ENCODE measurements at places on chromosomes 1 and 21.

DNA sequence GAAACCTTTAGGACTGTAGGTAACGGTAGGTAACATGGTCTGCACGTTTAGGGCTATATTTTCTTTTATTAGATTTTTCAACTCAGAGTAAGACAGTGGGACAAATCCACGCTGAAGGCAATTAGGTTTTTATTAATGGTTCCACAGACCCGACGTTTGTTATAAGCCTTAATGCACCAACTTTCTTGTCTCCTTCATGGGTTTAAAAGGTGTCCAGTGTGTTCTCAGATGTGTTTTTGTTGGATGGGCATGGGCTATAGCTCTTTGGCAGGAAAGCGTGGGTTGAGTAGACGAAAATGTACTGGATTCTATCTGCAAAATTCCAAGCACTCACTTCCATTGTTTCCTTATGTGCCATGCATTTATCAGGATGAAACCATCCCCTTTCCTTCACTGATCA, 88.0 kb upstream of the SIM2 start:
- DNase-seq: no peak

GRCh38 chr1:22722901-22723550, 12.4 kb downstream of the EPHB2 start:
- no peak for DNase-seq

GRCh38 chr21:32653326-32653901, 41.2 kb upstream of the CFAP298 start:
- peak; percentile 64 for DNase-seq

DNA sequence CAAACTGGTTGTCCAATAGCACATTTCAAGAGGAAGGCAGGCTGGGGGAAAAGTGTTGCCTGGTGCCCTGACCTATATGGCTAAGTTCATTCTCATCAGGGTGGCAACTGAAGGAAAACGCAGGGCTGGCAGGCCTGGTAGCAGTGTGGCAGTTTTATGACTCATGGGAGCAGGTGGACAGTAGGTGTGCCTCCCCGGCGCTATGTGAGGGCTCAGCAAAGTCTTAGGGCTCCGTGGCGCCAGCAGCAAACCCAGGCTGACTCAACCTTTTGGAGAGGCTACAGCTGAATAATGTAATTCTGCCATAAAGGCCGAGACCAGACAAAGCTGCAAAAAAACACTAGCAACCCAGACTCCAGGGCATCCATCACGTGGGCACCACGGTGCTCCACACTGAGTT, 23.6 kb downstream of the GADD45A start:
- DNase-seq: no peak

DNA sequence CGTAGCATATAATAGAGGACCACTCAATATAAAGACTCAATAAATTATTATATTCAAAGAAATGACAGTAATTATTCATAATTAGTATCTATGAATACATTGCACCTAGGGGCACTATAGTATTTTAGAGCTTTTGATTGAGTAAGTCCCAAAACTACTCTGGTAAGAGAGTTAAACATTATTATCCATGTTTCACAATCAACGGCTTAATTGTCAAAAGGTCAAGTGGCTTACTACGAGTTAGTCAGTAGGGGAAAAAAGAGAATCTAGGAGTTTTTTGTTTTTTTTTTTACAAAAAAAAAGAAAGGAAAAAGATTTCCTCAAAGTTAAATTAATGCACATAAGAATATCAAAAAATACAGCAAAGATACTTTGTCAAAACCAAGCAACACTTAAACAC, 20.4 kb upstream of the LAMC1 start:
- no peak for DNase-seq

GRCh38 chr21:20965816-20966215, 32.4 kb upstream of the NCAM2 start:
- no peak for DNase-seq

DNA sequence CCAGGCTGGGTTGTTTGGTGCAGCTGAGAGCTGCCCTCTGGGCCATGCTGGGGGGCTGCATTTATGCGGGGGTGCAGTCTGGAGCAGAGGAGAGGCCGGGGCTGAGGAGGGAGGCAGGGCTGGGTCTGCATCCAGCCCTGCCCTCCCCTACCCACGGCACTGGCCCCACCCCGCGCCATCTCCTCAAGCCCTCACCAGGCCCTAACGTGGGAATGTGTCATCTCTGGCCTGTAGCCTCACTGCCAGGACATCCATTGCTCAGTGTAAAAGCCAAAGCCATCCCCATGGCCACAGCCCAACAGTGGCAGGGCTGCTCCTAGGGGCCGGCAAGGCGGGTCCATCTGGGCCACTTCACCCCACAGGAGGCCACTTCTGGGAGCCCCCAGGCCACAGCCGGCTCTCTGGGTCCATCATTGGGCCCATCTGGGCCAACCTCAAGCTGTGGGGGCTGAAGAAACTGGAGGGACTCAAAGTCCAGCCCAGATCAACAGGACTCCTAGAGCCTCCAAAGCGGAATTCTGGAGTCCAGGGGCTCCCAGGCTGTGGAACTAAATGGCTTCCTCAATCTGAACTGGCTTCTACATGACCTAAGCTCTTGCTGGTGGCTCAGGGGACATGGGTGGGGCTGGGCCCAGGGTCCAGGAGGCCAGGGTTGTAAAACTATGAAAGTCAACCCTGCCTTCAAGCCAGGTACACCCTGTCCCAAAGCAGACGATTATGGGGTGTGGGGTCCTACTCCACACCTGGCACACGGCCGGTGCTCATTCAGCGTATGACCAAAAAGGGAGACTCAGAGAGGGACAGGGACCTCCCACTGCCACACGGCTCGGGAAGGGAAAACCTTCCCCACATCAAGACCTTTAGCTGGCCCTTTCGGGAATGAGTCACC, 32.6 kb downstream of the RUNX3 start:
- DNase-seq: peak; percentile 9

DNA sequence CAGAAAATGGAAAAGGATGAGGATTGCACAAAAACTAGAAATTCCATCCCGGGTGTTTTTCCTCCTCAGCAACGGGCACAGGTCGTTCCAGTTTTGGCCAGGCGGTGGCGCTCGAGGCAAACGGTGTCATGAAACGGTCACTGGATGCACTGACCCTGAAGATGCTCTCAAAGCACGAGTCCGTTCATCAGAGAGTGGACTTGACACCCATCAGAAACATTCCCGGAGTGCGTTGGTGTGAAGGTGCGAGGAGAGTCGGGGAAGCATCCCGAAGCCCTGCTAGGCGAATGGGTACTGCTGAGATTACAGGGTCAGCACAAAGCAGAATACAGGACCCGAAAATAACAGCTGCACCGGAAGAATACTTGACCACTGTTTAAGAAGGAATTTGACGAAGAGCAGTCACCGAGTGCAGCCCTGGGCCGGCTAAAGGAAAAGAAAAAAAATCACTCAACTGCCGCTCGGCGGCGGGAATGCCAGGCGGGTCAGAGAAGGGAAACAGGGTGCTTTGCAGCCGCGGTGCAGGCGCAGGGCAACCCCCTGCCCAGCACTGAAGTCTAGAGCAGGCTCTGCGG, 71.7 kb upstream of the ETS2 start:
- DNase-seq: peak; percentile 70

DNA sequence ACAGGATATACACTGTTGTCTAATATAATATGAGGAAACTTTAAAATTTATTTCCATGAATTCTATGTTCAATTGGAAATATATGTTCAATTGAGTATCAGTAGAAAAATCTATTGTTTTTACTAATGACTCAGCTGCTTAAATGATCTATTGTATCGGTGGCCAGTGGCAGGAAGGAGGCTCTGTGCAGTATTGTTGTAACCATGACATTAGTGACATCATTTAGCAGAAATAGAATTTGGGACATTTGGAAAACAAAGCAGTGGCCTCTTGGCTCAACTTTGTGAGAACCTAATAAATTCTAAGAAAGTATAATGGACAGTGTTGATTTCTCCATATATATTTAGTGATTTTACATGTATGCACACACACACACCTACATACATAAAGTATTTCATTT, 257.4 kb downstream of the PDE4B start:
- no peak for DNase-seq

DNA sequence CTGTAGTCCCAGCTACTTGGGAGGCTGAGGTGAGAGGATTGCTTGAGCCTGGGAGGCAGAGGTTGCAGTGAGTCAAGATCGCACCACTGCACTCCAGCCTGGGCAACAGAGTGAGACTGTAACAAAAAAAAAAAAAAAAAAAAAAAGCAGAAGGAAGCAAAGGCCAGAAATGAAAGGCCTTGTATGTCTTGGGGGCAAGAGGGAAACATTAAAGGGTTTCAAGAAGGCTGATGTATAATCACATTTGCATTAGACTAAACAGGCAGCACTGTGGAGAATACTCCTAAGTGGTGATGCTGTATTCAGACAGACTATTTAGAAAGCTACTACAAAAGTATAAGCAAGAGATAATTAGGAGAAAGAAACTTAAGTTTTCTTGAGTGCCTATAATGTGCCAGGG, 10.4 kb downstream of the ANP32E start:
- DNase-seq: no peak

- DNase-seq: no peak
These were observed 92.2 kb downstream of the DYRK1A start for GRCh38 chr21:37458669-37459276.

DNA sequence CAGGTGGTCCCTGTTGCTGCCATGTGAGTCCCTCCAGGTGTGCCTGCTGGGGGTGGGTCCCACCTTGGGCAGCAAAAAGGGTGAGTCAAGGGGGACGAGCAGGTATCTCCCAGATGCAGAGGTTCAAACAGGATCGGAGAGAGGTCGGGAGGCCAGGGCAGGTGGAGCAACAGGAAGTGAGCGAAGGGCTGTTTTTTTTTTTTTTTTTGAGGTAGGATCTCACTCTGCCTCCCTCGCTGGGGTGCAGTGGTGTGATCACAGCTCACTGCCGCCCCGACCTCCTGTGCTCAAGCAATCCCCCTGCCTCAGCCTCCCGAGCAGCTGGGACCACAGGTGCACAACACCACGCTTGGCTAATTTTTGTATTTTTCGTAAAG, 39.4 kb downstream of the SLC2A7 start:
- no peak for DNase-seq

GRCh38 chr21:31213787-31214186, 130.3 kb downstream of the TIAM1 start:
- no peak for DNase-seq

DNA sequence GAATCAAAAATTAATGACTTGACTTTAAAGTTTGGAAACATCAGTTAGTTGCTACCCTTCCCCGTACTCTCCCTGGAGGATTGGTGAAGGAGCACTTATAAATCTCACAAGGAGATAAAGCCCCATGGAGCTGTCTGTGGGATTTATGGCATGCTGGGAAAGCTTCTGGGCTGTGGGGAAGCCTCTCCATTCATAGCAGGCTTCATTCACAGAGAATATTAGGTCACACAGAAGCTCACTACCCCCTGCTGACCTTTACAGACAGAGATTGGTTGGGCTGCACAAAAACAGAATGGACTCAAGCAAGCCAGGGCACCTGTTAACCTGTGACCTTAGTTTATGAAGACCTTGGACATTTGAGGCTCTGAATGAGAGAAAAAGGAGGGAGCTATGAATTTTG, 32.1 kb downstream of the RGL1 start:
- no peak for DNase-seq

- DNase-seq: no peak
These were observed 73.1 kb downstream of the UBIAD1 start for GRCh38 chr1:11345971-11346715.

- no peak for DNase-seq
These were observed 48.6 kb downstream of the FOXO6 start for GRCh38 chr1:41409825-41410224.

DNA sequence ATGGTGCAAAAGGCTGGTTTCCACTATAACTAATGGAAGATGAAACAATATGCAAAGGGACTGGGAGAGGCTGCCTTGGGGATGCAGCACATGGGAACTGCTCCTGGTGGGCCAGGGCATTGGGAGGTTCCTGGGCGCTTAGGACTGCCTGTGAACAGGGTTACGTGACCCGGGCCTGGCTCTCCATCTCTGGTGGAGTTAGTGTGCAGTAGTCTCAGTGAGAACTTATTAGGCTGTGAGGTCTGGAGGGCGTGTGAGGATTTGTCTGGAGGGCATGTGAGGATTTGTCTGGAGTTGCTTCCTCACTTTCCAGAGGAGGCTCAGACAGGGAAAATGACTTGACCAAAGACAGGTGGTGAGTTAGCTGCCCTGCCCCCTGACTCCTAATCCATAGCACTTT, 1.5 kb upstream of the ETV3L start:
- DNase-seq: no peak

GRCh38 chr1:231068762-231069161, 28.7 kb upstream of the FAM89A start:
- no peak for DNase-seq

DNA sequence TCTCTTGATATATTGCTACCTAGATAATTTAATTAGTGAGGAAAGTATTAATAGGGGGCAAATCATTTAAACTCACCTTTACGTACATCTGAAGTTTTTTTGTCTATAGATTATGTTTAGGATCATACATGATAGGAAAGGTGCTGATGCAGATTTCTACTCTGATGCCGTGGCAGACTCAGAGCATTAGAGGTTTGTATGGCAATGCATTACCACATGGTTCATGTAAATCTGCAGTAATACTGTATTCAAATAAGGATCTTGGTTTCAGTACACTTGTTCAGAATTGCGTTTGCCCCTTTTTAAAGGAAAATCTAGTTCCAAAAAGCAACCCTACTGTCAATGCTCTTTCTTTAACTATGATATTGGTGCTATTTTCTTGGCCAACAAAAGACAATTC, 288.3 kb downstream of the PTPRC start:
- no peak for DNase-seq

DNA sequence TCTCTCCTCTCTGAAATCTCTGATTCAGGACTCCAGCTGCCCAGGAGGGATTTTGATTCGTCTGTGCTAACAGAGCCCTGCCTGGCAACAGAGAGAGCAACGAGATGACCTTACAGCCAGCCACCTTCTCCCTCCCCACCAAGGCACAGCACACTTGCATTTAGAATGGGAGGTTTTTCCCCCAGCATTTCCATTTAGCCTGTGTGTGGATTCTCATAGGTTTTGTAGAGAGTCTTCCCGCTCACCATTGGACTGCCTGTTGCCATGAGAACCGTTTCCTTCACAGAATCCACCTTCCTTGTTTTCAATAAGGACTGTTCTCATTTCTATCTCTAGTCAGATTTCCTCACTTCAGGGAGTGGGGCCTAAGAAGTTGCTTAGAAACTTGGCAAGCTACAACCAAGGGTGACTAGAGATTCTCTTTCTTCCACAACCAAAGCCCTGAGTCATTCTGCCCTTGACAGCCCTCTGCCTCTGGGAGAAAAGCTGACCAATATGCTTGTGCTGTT, 5.8 kb upstream of the IKBKE start:
- DNase-seq: no peak

GRCh38 chr1:26791148-26791547, 3.4 kb downstream of the PIGV start:
- DNase-seq: no peak

GRCh38 chr1:119603695-119604094, 44.4 kb downstream of the ZNF697 start:
- DNase-seq: no peak

GRCh38 chr1:50452700-50453099, 29.5 kb upstream of the DMRTA2 start:
- no peak for DNase-seq

DNA sequence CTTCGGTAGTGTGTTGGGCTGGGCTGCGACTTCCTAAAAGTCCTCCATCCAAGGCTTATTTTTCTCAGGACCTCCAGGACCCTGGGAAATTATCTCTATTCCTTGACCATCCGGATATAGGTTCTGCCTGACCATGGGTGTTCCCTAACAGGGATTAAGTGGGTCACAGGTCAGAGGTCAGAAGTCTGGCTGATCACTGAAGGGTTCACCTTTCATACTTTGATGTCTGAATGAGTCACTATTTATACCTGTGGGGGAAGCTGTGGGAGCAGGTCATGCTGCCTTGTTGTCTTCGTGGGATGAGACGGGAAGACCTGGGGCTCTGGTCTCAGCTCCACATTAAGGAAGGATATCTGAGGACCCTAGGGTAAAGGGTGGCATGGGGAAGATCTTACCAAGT, 65.0 kb upstream of the ETV3 start:
- no peak for DNase-seq

- DNase-seq: no peak
These were observed 18.1 kb downstream of the ARHGEF2 start for GRCh38 chr1:155960081-155960745.
